ENCODE measurements at places on chromosomes 3 and 15.

- no peak for DNase-seq
These were observed 490.5 kb downstream of the ZNF385D start for GRCh38 chr3:21260507-21260906.

DNA sequence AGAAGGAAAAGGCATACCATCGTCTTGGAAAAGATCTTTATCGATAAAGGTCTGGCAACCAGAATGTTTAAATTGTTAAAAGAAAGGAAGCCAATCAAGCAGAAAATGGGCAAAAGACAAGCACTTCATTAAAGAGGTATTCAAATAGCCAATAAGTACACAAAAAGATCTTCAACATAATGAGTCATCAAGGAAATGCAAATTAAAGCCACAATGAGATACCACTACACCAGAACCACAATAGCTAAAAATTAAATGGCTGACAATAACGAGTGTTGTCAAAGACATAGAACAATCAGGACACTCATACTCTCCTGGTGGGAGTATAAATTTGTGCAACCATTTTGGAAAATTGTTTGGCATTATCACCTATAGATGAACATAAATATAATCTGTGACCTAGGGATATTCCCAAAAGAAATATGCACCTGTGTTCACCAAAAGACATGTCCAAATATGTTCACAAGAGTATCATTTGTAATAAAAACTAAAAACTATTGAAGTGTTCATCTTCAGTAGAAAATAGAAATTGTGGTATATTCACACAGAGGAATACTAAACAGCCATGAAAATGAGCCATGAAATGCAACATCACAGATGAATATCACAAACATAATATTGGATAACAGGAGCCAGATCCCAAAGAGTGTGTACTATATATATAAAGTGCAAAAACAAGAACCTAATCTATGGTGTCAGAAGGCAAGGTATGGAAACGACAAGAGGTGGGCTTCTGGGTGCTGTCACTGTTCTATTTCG lies 14.4 kb upstream of the BTBD1 start:
- DNase-seq = no peak

GRCh38 chr3:20575146-20575545 lies 389.1 kb upstream of the SGO1 start:
- DNase-seq = no peak

- no peak for DNase-seq
These were observed 121.9 kb upstream of the TMC3 start for GRCh38 chr15:81495780-81496467.

- no peak for DNase-seq
These were observed 37.9 kb upstream of the MINAR1 start for GRCh38 chr15:79394231-79394630.

GRCh38 chr15:75149867-75150709 lies 51.6 kb upstream of the C15orf39 start:
- no peak for DNase-seq

DNA sequence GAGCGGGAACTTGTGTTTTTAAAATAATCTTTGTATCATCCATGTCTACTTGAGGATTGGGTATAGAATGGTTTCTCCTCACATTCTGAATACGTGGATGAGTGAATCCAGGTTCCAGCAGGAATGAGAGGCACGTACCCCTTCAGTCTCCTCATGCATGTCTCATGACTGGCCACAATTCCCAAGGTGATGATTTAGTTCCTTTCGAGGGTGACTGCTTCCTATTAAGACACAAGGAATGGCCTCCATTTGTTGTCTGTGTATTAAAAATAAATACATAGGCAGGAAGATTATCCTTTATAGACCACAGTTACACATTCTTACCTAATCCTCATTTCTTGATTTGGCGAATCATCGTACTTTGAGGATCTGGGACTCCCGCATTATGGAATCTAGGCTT lies 217.0 kb upstream of the LRIG1 start:
- no peak for DNase-seq

DNA sequence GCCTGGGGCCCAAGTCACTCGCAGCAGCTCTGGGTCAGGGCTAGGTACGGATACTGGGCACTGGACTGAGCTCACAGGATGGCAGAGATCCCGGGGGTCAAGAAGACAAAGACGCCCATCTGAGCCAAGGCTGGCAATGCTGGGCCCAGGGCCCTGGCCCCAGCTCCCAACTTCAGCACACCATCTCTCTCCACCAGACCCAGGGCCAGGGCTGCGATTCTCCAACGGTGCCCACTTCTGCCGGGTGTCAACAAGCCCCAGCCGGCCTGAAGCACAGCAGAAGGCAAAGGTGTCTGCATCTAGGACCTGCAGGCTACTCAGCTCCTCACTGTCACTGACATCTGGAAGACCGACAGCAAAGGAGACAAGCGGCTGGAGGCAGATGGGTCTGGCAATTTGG lies 8.6 kb downstream of the WDR73 start:
- no peak for DNase-seq

DNA sequence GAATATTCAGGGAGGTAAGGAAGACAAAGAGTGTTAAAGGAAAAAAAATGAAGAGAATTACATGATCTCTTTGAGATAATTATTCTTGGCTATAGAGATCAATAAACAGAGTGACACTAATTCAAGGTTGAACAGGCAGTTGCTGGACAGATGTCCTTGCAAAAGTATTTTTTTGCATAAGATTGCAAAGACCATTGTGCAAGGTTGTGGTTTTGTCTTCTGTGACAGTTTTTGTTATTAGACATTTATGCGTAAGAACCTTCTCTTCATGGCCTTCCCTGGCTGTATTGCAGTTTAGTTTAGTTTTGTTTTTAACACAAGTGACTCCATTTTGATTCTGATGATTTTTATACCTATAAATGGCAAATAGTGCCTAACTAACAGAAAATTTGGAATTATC lies 682.8 kb upstream of the ARPP21 start:
- DNase-seq = no peak

DNA sequence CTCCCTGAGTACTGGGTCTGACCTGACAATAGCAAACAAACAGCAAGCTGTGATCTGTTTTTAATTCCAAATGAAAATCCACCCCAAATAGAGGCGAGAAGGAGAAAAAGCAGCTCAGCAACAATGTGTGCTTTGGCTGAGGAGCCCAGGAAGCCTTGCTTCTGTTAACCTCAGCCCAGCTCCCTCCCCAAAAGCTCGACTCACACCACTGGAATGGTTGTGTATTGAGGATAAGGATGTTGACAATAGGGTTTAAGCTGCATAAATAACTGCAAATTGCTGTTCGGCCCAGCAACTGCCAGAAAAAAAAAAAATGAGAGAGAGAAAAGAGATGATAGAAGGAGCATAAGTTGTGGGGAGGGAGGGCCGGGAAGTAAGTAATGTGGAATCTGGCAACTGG lies 104.0 kb upstream of the TBC1D5 start:
- no peak for DNase-seq

DNA sequence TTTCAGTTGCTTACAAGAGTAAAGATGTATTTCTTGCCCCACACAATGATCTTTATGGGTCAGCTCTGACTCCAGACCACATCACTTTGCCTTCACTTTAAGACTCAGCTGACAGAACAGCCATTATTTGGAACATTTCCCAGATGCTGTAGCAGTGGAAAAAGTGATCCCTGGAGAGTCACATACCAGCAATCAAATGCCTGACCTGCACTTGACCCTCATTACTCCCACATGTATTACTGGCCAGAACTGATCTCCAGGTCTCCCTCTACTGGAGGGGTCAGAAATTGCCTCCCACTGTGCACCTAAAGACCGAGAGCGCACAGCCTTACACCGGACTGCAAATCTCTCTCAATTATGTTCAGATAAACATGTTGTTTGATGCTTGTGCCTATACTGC lies 88.6 kb upstream of the ZNF385D start:
- peak; percentile 38 for DNase-seq

DNA sequence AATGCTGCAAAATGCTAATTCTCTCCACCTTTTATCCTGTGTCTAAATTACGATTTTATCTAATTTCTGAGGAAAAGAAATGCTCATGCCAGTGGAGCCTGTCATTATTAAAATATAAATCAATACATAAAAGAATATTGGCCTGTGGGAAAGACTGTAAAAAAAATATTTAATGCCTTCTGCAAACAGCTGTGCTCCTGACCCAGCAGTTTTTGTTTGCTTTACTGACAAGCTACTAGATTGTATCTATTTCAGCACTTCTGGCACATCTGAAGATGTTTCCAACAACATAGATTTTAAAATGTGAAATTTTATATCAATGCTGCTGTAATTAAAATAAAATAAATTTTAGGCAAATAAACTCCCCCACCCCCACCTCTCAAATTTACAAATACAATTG lies 493.6 kb upstream of the AGTR1 start:
- DNase-seq = no peak

DNA sequence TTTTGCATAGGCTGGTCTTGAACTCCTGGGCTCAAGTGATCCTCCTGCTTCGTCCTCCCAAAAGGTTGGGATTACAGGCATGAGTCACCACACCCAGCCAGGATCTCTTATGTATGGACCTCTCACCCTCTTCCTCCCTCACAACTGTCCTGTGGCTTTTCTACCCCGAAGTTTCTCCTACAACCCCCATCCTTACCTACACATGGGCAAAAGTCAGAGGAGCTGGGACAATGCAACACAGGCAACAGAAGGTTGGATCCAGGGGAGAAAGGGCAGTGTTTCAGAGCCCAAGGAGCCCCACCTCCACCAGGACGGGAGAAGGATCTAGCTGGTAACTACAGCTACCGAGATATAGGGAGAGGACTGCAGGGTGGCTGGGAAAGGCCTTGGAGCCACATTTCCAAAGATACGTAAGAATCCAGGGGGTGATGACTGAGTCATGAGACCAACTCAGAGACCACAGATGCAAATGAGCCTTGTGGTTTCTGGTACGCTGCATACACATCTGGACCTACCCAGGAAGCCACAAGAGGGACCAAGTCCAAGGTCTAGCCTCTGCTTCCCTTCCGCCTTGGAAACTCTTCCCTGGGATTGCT lies 13.6 kb downstream of the IGDCC4 start:
- peak; percentile 52 for DNase-seq

GRCh38 chr15:66822114-66822513 lies 120.1 kb downstream of the SMAD6 start:
- no peak for DNase-seq

DNA sequence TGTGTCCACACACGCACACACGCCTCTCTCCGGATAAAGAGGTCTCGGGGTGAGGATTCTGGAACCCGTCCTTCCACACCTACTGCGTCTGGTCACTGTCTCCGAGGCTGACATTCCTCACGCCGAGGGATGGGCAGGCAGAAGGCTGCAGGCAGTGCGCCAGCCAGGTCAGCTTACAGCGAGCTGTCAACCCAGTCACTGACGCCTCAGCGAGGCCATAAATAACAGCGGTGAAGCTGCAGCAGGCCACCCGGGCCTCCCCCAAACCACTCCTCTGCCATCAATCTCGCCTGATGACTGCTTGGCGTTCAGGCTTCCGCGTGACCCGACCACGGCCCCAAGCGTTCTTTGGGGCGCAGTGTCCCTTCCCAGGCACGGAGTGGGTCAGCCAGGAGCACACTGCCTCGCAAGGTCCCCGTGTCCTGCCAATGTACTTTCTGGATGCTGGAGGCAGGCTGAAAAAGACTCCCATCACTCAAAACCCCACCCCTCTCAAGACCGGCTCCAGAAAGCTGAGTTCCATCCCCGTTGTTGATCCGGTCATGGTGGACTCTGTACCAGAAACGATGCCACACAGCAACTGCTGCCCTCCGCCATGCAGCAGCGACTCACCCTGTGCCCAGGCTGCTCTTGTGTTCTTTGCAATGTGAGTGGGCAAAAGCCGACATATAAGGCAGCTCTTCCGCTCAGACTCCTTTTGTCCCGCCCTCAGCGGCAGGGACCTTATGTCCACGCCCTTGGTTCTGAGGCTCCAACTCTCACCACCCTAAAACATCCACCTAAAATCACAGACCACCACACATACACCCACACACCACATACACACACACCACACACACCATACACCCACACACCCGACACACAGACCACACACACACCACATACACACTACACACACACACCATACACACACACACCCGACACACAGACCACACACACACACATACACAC lies 27.1 kb downstream of the CPN2 start:
- peak; percentile 80 for DNase-seq

- no peak for DNase-seq
These were observed 5.9 kb upstream of the EDEM1 start for GRCh38 chr3:5181469-5182141.

GRCh38 chr3:132417695-132418411 lies 551 bp downstream of the DNAJC13 start:
- peak; percentile 79 for DNase-seq

GRCh38 chr15:82739086-82739485 lies 29.4 kb upstream of the AP3B2 start:
- no peak for DNase-seq

- no peak for DNase-seq
These were observed 121.8 kb downstream of the OXSM start for GRCh38 chr3:25911525-25912295.

GRCh38 chr3:52444860-52445793 lies at the start of gene SEMA3G:
Gene SEMA3G, minus strand, starts transcription at chr3:52445103. Its CDS starts 76 bp downstream, at chr3:52445027.
- DNase-seq = peak; percentile 65

DNA sequence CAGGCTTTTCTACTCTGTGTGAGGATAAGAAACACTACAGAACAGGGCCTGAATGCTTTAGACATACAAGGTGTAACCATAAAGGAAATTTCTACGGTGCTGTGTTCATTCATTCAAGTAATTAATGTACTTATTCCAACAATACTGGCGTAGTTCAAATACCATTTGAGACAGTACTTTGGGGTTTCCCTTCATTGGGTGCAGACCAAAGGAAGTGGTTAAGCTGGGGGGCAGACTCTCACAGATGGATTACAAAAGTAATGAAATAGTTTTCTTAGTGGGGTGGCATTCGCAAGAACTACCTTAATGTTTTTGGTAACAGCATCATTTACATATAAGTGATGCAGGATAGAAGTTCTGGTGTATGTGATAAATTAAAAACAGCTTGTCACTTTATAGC lies 65.9 kb downstream of the BTD start:
- no peak for DNase-seq

GRCh38 chr15:94059013-94059587 lies 172.3 kb upstream of the MCTP2 start:
- DNase-seq = no peak

DNA sequence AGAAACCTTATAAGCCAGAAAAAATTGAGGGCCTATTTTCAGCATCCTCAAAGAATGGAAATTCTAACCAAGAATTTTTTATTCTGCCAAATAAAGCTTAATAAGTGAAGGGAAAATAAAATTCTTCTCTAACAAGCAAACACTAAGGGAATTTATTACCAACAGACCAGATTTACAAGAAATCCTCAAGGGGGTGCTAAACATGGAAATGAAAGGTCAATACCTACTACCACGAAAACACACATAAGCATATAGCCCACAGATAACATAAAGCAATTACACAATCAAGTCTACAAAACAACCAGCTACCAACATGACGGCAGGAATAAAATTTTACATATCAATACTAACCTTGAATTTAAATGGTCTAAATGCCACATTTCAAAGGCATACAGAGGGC lies 883.5 kb downstream of the SI start:
- DNase-seq = no peak

GRCh38 chr3:101780661-101781060 lies 1.6 kb downstream of the NXPE3 start:
- DNase-seq = no peak

- DNase-seq = peak; percentile 36
These were observed 9.7 kb upstream of the RIOX2 start for GRCh38 chr3:97981886-97982285.

Data from right hindlimb (tissue), 1 donor.